Peyer's patch (tissue), 4 donors: ENCODE measurements at places on chromosomes 2 and 18. TPM values are rescaled to one million over a fixed set of nuclear protein-coding genes. Genes with fewer than 3 reads are reported as not detected.

DNA sequence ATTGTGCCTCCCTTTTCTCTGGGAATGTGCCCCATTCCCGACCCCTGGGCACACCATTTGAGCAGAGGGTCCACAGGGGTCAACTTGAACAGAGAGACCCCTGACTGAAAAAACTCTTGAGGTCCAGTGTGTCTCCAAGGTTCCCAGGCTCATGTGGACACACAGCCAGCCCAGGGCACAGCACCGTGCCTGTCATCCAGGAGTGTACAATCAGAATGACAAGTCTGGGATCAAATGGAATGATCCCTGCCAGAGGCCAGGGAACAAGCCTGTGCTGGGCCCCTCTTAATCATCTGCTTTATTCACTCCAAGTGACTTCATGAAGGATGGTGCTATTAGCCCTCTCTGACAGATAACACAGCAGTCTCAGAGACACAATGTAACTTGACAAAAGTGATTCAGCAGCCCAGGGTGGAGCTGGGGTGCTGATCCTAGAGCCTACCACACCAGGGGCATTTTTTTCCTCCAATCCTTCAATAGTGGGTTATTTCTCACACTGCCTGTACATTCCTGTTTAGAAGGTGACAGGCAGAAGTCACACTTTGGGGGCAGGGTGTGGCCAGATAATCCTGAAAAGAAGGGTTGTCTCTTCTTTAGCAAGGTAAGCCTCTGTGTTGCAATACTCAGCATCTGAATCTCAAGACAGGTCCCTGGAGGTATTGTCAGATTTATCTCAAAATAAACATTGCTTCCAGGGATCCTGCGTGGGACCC, 84.0 kb upstream of the TMEM200C start:
- H3K27ac ChIP-seq, result no peak overlapping the region
- no peak for DNase-seq
- no peak overlapping the region for H3K4me3 ChIP-seq
- H3K36me3 ChIP-seq, result no peaks in the 10 kb centered on the region
- H3K27me3 ChIP-seq, result no peaks in the 10 kb centered on the region
- no peaks in the 10 kb centered on the region for H3K4me1 ChIP-seq

SLC9A4 gene
- total RNA-seq, result not detected

ZNF514 gene
- total RNA-seq, result 52.0 TPM

- no peak overlapping the region for H3K4me3 ChIP-seq
- H3K36me3 ChIP-seq, result no peaks in the 10 kb centered on the region
- H3K27me3 ChIP-seq, result no peaks in the 10 kb centered on the region
- no peak overlapping the region for H3K27ac ChIP-seq
- no peaks in the 10 kb centered on the region for H3K4me1 ChIP-seq
Measured at GRCh38 chr2:136985044-136985443, 219.7 kb downstream of the THSD7B start.

GRCh38 chr18:73895701-73896100, 251.9 kb downstream of the FBXO15 start:
- no peak overlapping the region for H3K27ac ChIP-seq
- no peaks in the 10 kb centered on the region for H3K36me3 ChIP-seq
- DNase-seq, result no peak
- H3K4me3 ChIP-seq, result no peak overlapping the region

- no peaks in the 10 kb centered on the region for H3K4me1 ChIP-seq
- no peak overlapping the region for H3K4me3 ChIP-seq
- DNase-seq, result peak; percentile 40
- no peaks in the 10 kb centered on the region for H3K36me3 ChIP-seq
- no peaks in the 10 kb centered on the region for H3K27me3 ChIP-seq
Measured at GRCh38 chr2:130824492-130825061, 12.1 kb upstream of the ARHGEF4 start.

GRCh38 chr2:71948781-71949536, 198.7 kb downstream of the CYP26B1 start:
- no peak overlapping the region for H3K27ac ChIP-seq
- H3K27me3 ChIP-seq, result no peaks in the 10 kb centered on the region
- H3K4me1 ChIP-seq, result no peaks in the 10 kb centered on the region
- H3K4me3 ChIP-seq, result no peak overlapping the region
- no peaks in the 10 kb centered on the region for H3K36me3 ChIP-seq

PTPRN gene
- 4.9 TPM for total RNA-seq

FAM237A gene
- not detected for total RNA-seq

- H3K27ac ChIP-seq, result no peak overlapping the region
- H3K4me1 ChIP-seq, result no peaks in the 10 kb centered on the region
- no peak overlapping the region for H3K4me3 ChIP-seq
- no peak for DNase-seq
- H3K36me3 ChIP-seq, result no peaks in the 10 kb centered on the region
Measured at GRCh38 chr18:73924307-73924706, 223.3 kb downstream of the FBXO15 start.

- H3K27ac ChIP-seq, result no peak overlapping the region
- no peak for DNase-seq
- no peak overlapping the region for H3K4me3 ChIP-seq
- no peaks in the 10 kb centered on the region for H3K27me3 ChIP-seq
- no peaks in the 10 kb centered on the region for H3K36me3 ChIP-seq
- H3K4me1 ChIP-seq, result no peaks in the 10 kb centered on the region
Measured at GRCh38 chr2:168169097-168169745, 78.2 kb downstream of the STK39 start.

MOGAT1 gene
- total RNA-seq, result not detected

FBXO36 gene
- 2.7 TPM for total RNA-seq

DLX1 gene
- total RNA-seq, result not detected

DNA sequence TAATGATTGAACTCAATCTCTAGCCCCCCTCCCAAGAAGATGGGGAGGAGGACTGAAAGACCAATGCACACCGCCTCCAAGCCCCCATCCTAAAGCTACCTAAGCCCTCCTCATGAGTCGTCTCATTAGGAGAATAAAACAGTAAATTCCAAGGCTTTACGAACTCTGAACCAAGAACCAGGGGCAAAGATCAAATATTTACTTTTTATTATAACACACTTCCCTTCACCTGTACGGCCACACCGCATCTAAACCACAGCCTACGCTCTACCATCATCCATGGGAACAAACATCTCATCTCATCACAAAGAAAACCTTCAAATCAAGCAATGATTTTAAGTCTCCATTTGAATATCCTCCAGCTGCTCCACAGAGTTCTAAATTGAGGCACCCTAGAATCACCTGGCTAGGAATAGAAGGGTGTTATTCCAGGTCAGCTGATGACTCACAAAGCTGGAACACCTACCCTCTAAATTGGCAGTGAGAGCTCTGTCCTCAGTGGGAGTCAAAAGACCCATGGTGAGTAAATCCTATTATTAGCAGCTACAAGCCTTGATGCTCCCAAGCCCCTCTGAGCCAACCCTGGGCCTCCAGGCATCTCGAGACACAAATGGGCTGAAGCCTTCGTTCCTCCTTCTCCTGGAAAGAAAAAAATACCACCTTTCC, 45.6 kb upstream of the BZW1 start:
- no peaks in the 10 kb centered on the region for H3K27me3 ChIP-seq
- no peaks in the 10 kb centered on the region for H3K36me3 ChIP-seq
- H3K4me3 ChIP-seq, result no peak overlapping the region
- no peak for DNase-seq

LRRTM4 gene
- not detected for total RNA-seq

GRCh38 chr18:26419746-26420145, 128.6 kb downstream of the KCTD1 start:
- no peaks in the 10 kb centered on the region for H3K36me3 ChIP-seq
- H3K4me3 ChIP-seq, result no peak overlapping the region
- H3K27me3 ChIP-seq, result no peaks in the 10 kb centered on the region
- no peak for DNase-seq
- H3K27ac ChIP-seq, result no peak overlapping the region

TTR gene
- total RNA-seq, result not detected

DNA sequence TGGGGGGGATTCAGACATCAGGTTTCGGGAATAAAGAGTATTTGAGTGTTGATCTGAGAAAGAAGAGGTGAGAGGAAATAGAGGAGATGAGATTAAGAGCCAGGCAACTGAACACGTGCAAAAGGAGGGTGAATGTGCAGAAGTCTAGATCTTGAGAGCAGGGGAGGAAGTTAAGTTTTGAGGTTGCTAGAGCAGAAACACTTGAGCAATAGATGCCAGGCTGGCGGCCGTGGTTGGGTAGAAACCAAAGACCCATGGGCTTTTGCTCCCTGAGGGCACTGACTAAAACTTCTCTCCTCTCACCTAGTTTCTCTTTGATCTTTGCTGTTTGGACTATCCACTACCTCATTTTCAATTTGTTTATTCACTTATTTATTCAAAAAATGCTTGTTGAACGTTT, 116.0 kb downstream of the CDC42EP3 start:
- H3K4me1 ChIP-seq, result no peaks in the 10 kb centered on the region
- no peaks in the 10 kb centered on the region for H3K36me3 ChIP-seq
- no peak overlapping the region for H3K4me3 ChIP-seq
- no peaks in the 10 kb centered on the region for H3K27me3 ChIP-seq

DNA sequence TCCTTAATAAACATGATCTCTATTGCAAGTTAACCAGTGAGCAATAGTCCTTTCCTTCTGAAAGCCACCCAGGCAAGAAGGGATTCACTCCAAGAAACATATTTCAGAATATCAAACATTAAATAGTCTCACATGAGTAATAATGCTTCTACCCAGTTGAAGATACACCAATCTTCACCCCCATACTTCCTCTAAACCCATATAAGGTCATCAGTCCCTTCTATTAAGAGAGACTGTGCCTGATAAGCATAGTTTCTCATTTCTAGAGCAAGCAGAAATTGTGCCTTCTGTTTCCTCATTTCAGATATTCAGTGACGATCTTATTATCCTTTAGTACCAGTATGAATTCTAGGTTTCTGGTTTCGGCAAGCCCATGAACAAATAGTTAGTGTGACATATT, 64.6 kb downstream of the DSEL start:
- no peak for DNase-seq
- H3K4me1 ChIP-seq, result no peaks in the 10 kb centered on the region
- H3K27me3 ChIP-seq, result no peaks in the 10 kb centered on the region
- no peak overlapping the region for H3K27ac ChIP-seq

- H3K4me1 ChIP-seq, result no peaks in the 10 kb centered on the region
- no peaks in the 10 kb centered on the region for H3K36me3 ChIP-seq
- no peak overlapping the region for H3K27ac ChIP-seq
- no peak overlapping the region for H3K4me3 ChIP-seq
- no peak for DNase-seq
Measured at GRCh38 chr2:5227062-5227699, 465.0 kb upstream of the SOX11 start.

DNA sequence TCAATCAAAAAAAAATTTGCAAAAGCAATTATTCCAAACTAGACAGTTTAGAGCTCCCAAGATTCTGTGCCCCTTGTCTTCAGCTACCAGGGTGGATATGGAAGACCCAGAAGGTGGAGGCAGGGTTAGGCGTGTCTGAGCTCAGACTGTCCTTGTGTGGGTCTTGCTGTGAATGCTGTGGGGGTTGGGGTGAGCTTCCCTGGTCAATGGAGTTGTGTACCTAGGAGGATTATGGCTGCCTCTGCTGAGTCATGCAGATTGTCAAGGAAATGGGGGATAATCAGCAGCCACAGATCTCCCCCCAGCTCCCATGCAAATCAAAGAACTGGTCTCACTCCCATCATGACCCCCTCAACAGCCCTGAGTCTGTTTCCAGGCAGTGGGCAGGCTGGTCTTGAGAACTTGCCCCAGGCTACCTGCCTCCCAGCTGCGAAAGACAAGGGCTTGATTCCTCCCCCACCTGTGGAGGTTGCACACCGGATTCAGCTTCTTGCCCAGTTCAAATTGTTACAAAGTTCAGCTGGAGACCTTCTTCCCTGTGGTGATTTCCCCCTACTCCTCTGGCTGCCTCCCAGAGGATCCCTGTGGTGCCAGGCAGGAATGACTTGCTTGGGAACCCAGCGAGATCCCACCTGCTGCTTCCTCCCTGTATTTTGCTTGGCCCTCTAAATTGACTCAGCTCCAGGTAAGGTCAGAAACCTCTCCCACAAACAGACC, 77.0 kb downstream of the RAD51AP2 start:
- H3K27me3 ChIP-seq, result no peaks in the 10 kb centered on the region
- no peaks in the 10 kb centered on the region for H3K4me1 ChIP-seq
- no peak overlapping the region for H3K4me3 ChIP-seq
- H3K27ac ChIP-seq, result no peak overlapping the region
- no peaks in the 10 kb centered on the region for H3K36me3 ChIP-seq
- no peak for DNase-seq

ITGA4 gene
- 8.2 TPM for total RNA-seq

DNA sequence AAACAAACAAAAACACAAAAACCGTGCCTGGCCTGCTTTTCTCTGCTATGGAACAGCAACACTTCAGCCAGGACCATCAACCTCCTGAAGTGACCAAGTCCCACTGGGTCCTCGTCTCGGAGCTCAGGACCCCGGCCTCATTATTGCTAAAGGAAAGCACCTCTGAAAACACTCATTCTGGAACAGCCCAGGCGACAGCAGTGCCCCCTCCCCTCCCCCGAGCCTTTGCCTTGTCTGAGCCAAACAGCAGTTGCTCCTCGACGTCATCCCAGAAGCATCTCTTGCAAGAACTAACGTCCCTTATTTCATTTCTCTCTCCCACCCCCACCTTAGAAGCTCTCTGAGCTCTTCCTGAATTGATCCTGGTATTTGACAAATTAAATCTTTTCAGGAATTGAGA, 27.4 kb downstream of the APCDD1 start:
- H3K27ac ChIP-seq, result no peak overlapping the region
- H3K36me3 ChIP-seq, result no peaks in the 10 kb centered on the region
- no peak overlapping the region for H3K4me3 ChIP-seq
- DNase-seq, result no peak

C2orf66 gene
- not detected for total RNA-seq

GRCh38 chr2:134897932-134898331, 20.7 kb upstream of the CCNT2 start:
- H3K27me3 ChIP-seq, result no peaks in the 10 kb centered on the region
- no peaks in the 10 kb centered on the region for H3K4me1 ChIP-seq
- H3K4me3 ChIP-seq, result no peak overlapping the region
- DNase-seq, result no peak

- H3K27ac ChIP-seq, result no peak overlapping the region
- no peak overlapping the region for H3K4me3 ChIP-seq
- H3K27me3 ChIP-seq, result no peaks in the 10 kb centered on the region
- H3K36me3 ChIP-seq, result no peaks in the 10 kb centered on the region
- no peak for DNase-seq
- H3K4me1 ChIP-seq, result no peaks in the 10 kb centered on the region
Measured at GRCh38 chr2:142973822-142974207, 96.4 kb downstream of the KYNU start.

TFCP2L1 gene
- 9.9 TPM for total RNA-seq

IL18RAP gene
- 4.2 TPM for total RNA-seq

DSG4 gene
- 0.38 TPM for total RNA-seq
